ENCODE measurements at places on chromosomes 2 and 18.

GRCh38 chr18:10913919-10914318 is 235.4 kb downstream of the PIEZO2 start:
- DNase-seq: no peak

DNA sequence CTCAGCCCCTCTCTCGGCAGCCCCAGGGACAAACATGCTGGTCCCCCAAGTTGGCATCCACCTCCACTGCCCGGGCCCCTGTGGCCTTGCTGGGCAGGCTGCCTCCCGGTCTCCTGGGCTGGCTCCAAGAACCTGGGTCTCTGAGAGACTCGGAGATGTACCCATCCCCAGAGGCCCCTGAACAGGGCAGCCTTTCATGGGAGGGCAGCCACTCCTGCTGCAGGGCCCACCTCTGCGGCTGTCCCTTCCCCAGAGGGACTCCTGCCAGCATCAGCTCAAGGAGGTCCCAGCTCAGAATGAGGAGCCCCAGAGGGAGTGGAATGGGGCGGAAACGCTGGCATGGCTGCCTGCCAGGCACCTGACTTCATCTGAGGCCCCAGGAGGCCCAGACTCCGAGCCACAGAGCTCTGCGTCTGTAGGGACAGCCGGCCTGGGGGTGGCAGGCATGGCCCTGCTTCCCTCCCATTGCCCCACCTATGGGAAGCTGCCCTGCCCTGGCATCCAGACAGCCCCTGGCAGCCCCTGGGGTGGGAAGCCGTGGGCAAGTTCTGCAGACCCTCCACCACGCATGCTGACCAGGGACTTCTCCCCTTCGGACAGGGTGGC is 857 bp upstream of the CROCC2 start:
- no peak for DNase-seq

- DNase-seq: no peak
Observed at GRCh38 chr2:11622611-11623010, 47.4 kb downstream of the NTSR2 start.

- DNase-seq: no peak
Observed at GRCh38 chr2:213015387-213016165, 135.8 kb downstream of the IKZF2 start.

GRCh38 chr2:9463698-9464034 is 10.7 kb upstream of the IAH1 start:
- no peak for DNase-seq

GRCh38 chr2:126657148-126657635 is 1.2 kb downstream of the GYPC start:
- DNase-seq: no peak

DNA sequence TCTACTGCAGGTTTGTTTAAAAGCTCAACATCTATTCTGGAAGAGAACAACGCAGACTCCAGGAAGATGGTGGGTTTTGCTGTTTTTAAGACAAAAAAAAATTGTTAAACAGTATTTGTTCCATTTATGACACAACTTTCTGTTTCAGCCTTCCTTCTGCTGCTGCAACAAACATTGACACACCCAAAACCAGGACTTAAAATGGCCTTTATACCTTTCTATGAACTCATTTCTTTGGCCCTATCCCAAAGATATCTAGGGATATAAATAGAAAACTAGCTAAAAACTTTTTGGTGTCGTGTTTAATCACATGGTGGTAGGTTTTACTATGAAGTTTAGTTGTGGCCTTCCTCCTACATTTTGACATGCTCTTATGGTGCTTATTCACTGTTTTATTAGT is 964 bp upstream of the GALNT3 start:
- DNase-seq: no peak

DNA sequence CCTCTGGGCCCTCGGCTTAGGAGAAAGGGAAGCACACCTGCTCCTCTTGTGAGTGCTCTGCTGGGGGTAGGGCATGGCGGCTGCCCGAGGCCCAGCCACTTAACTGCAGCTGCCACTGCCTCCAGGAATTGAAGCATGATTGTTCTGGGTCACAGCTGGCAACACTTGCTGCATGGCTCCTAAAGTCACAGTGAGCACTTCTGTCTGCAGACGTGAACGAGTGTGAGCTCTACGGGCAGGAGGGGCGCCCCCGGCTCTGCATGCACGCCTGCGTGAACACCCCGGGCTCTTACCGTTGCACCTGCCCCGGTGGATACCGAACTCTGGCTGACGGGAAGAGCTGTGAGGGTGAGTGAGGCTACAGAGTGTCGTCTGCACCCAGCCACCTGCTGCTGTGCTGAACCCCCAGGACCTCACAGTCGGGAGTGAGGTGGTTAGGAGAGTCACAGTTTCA is 44.4 kb downstream of the FBLN7 start:
- no peak for DNase-seq

DNA sequence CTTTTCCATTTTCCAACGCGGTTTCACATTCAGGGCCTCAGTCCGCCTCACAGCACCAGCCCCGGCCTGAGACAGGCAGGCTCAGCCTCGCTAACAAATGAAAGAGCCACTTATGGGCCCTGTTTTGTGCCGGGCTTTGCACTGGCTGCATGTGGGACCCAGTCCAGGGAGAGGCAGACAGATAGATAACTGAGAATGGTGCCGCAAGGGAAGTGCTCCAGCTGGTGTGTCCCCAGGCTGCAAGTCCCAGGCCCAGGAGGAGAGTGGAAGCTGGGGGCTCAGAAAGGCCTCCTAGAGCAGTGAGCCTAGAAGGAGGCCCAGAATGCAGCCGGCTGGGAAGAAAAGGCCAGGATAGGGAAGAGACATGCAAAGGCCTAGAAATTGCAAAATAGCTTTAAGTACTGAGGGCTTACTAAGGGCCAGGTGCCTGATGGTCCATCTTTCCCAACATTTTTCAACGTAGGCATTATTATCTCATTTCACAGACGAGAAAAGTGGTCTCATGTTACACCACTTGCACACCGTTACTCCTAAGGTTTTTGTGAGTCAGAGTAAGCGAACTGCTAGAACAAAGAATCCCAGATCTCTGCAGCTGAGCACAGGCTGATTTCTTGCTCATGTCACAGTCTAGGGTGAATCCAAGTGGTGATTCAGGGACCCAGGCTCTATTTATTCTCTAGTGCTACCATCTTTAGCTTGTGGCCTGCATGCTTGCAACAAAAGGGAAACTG is 26.0 kb downstream of the ADRA2B start:
- DNase-seq: no peak

DNA sequence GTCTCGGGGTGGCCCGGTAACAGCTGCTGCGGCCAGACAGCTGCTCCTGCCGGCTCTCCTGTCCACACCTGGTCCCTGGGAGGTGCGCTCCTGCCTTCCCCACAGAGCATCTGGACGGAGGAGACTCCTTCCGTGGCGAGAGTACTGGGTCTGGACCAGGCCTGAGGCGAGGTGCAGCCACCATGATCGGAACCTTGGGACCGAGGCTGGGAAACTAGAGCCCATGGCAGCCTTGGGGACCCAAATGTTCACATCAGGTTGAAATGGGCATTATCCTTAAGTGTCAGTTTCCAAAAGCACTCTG is 628 bp downstream of the GIGYF2 start:
- DNase-seq: no peak

DNA sequence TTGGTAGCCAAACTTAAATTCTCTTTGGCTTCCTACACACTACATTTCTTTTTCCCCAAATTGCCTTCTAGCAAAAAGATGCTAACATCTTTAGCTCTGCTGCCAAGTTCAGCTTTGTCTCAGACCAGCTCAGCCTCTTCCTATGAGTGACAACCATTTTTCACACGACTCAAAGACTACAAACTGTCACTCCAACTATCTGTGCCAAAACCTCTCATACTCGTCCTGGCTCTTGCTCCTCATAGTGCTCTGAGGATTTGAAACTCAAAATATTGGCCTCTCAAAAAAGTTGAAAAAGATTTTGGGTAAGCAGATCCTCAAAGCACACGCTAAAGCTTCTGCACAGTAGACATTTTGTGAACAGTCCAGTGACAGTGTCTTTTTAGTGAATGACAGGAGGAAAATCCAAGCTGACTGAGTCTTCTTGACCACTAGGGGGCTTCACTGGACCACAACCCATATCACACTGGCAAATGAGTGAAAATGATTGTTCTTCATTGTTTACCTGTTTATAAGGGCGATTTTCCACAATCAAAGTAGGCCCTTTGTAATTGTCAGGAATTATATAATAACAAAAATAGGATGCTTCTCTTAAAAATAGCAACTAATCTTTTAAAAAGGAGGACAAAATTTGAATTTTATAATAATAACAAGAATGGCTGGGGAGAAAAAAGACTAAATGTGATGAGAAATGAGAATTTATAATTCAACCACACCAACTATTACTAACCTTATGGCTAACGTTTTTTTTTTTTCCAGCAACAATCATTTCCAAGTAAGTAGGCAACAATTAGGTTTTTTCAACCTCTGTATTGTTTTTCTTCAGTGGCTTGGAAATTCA is 85.5 kb upstream of the PGAP1 start:
- no peak for DNase-seq

DNA sequence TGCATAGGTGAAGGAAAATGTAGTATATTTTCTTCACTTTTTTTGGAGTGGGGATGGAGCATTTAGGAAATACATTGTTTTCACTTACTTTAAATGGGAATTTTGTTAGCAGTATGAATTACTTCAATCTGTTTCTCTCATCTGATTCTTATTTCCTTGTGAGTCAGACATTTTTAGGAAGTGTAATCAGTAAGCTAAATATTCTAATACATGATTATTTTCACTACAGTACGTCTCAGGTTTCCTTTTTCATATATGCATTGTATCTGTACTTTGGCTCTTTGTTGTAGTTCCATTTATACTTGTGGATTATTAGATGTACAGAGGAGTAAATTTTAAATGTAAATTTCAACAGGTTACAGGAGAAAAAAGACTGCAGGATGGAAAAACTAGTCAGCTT is 27.9 kb downstream of the GPD2 start:
- DNase-seq: no peak

DNA sequence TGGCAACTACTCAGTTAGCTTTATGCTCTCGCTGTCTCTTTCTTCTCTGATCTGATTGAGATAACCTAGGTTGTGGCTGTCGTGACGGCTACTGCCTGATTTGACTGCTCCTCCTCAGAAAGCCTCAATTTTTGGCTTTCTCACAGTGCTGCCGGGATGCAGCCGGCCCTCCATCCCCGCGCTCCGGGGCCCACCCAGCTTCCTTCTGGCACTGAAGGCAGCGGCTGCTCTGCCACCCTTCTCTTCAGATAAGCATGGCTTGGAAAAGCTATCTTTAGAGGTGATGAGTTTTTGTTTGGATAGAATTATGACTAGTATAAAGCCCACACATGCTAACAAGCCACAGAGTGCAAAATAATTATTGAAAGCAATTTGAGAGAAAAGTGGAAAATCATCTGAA is 102.5 kb downstream of the DPP4 start:
- no peak for DNase-seq

GRCh38 chr2:177268187-177268871 is 3.8 kb upstream of the NFE2L2 start:
- DNase-seq: no peak

GRCh38 chr18:22167091-22167470 is 2.3 kb upstream of the GATA6 start:
- DNase-seq: no peak

DNA sequence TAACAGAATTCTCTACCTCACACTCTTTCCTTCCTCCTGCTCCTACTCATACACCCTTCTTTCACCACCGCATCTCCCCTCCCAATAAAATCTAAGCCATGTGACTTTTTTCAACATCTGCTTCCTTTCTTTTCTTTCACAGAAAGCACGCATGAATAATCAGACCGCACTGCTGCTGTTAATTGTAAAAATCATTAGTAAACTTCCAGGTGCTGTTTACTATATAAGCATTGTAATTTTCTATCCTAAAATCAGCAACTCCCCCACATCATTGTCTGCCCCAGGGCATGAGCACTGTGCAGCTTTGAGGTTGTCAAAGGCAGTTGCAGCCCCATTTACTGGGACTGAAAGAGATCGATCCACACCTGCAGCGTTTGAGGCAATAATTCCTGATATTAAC is 782.6 kb upstream of the ID2 start:
- no peak for DNase-seq

DNA sequence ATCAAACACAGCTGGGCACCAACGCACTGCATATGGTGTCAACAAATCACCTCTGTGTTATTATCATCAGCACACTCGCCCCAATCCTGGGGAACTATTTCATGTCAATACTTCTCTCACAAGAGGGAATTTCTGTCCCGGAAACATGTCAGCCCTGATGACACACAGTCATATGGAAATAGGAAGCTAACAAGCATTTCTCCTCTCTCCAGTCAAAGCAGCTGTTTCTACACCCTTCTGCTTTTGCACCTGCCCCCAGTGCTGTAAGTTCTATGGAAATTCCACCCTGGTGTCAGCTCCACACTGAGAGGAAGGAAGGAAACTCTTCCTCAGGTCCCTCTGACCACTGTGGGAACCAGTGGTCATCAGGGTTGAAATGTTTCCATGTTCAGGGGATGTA is 447.6 kb upstream of the ID2 start:
- no peak for DNase-seq

DNA sequence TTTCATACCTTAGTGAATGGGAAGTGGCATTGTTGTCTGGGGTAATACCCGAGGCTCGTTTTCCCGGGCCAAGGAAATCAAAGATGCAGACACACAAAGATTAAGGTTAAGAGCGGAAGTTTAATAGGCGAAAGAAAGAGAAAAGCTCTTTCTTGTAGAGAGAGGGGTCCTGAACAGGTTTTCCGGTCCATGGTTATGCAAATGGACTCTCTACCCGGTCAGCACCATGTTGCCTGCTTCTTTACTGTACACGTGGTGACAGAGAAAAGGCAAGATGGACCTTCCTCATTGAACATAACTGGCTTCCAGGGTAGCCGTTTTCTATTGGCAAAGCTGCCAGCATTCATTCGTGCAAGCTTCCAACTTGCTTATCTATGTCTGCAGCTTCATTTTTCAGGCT is 2063.5 kb downstream of the SUCLG1 start:
- no peak for DNase-seq

GRCh38 chr2:186330050-186330449 is 156.0 kb upstream of the ZC3H15 start:
- no peak for DNase-seq

GRCh38 chr18:23701544-23702064 is 12.4 kb downstream of the LAMA3 start:
- no peak for DNase-seq

DNA sequence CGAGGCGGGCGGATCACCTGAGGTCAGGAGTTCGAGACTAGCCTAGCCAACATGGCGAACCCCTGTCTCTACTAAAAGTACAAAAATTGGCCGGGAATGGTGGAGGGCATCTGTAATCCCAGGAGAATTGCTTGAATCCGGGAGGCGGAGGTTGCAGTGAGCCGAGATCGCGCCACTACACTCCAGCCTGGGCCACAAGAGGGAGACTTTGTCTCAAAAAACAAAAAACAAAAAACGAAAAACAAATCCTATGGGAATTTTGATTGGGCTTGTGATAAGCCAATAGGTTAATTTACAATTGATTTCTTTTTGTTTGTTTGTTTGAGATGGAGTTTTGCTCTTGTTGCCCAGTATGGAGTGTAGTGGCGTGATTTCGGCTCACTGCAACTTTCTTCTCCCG is 24.2 kb upstream of the TOGARAM2 start:
- DNase-seq: no peak

DNA sequence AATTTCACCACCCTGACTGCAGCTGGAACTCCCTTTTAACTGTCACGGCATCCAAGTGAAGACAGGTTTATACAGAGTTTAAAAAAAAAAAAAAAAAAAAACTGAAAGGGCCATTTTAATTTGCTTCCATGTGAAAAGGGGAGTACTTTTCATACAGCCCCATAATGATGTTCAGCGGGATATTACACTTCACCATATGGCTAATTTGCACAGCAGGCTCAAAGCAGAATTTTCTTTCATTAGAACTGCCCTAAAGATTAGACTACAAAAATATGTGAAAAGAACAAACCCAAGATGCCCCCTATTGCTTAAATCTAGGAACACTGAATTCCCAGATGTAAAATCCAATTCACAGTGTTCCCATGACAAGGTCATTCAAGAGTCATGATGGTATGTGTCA is 301.8 kb downstream of the EXOC6B start:
- DNase-seq: no peak

Measured in stimulated activated CD8-positive, alpha-beta memory T cell treated with anti-CD3 and anti-CD28 coated beads, Interleukin-7, amount 100 ng/mL, for 4 hours (primary cell).